ENCODE measurements at places on chromosomes 7 and 10.

DNA sequence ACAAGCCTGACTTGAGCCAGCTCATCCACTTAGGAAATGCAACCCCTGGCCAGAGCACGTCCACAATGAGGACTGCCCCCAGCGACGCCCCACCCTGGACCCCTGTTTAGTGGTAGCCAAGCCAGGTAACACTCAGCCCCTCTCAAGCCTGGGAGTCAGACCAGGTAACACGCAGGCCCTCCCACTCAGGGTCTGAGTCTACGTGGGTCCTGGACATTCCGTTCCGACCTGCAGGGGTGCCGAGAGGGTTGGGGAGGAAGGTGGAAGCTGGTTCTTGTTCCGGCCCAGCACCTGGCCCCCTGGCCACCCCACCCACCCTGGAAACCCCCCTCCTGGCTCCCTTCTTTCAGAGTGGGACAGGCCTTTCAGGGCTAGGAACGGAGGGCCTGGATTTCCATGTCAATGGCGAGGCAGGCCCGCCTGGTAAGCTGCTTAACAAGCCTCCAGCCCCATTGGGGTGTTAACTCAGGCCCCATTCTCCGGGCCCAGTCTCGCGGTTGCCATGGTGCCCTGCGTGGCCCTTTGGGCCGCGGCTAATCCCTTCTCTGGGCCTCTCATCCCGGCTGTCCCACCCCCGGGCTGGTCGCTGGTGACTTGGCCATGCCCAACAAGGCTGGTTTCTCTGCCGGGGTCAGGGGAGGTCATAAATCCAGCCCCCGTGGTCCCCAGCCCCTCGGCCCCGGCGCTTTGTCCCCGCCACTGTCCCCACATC, 19.7 kb upstream of the LFNG start:
- no peak for DNase-seq

DNA sequence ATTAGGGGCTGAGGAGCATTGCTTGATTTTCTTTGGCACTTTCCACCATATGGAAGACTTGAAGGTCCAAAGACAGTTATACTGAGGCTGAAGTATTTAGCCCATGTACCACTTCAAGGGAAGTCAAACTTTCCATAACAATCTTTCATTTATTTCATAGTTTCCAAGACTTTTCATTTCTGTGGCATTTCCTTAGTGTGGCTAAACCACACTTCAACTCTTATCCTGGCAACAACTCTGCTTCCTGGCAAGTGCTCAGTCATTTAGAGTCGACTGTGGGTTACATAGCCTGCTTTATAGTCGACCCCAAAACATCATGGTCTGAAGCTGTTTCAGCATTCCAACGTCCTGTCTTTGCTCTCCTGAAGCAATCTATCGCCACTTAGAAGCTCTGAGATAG, 343.0 kb upstream of the SEMA3D start:
- no peak for DNase-seq

GRCh38 chr10:78929541-78929940, 139.2 kb upstream of the ZMIZ1 start:
- DNase-seq = no peak

DNA sequence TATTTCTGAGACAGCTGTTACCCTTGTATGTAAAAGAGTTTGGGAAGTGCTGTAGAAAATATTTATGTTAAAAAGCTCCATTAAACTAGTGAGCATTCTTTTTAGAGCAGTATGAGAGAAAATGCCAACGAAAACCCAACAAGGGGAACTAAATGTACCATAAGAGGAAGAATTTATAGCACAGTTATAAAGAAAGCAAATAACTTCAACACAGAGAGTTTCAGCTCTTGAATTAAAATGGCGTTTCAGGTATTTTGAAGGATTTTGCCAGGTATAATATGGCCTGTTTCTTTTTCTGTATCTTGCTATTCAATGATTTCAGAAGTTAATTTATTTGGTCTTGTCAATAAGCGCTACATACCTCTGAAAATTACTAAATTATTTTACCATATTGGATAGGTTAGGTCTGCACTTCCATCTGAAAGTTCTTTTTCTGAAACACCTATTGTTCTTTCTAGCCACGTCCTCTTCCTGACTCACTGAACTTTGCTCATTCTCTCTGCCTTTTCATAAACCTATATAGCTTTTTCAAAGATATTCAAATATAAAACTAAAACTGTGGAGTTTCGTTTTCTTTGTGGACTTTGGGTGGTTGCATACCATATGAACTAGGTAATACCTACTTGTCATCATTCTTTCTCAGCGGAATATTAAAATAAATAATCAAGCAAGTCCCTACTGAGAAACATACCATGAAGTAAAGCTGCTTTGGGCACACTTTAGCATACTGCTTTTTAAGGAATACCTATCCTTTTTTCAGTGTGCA, 136.1 kb downstream of the SEMA3A start:
- DNase-seq = no peak

DNA sequence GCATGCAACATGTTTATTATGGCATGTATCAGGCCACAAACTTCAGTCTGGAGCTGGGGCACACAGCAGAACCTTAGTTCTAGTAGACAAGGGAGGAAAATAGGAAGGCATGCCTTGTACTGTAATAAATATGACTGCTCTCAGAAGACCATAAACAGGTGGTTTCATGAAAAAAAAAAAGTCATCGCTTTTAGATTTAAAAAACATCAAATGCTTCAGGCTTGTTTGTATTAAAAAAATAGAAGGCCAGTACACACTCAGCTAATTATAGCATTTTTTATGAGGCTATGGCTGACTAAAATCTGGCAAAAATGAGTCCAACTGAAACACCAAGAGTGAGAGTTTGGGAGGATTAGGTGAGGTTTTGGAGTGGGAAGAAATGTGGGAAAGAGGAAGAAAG, 204.1 kb downstream of the JAZF1 start:
- DNase-seq = no peak

DNA sequence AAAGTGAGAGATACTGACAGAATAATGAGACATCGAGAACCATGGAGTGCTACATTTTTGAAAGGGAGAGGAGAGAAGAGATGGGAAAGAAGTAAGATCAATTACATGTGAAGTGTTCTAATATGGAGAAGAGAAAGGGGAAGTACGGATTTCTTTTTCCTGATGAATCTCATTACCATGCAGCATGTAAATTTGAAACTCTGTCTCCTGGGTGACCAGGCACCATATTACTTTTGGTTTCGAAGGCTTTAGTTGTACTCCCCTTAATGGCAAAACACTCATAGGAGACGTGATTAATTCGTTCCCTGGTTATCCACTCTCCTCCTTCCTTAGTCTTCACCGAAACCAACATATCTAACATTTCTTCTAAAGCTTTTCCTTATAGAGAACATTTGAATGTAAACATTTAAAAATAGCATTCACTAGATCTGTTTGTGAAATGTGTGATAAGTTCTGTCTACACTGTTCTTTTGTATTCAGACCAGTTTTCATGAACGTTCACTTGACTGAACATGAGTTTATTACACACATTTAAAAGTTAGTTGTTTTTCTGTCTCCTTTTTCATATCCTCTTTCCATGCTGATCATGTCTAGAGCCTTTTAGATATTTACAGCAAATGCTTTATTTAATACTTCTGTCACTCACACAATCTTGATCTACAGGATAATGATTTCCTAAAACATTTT, 80.2 kb upstream of the MSRB2 start:
- DNase-seq = no peak

- no peak for DNase-seq
These were observed 33.7 kb upstream of the GLCCI1 start for GRCh38 chr7:7934945-7935344.

GRCh38 chr10:2548071-2548470, 519.3 kb upstream of the PFKP start:
- no peak for DNase-seq

DNA sequence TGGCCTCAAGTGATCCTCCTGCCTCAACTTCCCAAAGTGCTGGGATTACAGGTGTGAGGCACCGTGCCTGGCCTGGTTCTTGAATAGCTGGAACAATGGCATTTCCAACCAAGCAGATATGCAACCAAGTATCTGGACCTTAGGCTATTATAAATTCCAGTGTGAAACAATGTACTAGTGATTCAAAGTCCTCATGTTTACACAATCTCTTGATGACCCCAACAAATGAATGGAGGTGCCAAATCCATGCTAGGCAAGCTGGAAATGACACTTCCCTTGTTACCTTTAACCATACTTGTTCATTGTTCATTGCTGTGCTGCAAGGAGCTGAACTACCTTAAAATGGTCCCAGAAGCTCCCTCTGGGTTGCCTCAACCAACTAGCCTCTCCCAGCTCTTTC, 282.2 kb upstream of the KLF14 start:
- DNase-seq = no peak

- DNase-seq = no peak
These were observed 2.8 kb downstream of the ZNF248 start for GRCh38 chr10:37854626-37855025.

- no peak for DNase-seq
These were observed 215.3 kb upstream of the ZNF32 start for GRCh38 chr10:43863859-43864591.

GRCh38 chr10:72605122-72605521, 20.8 kb downstream of the MICU1 start:
- DNase-seq = no peak

DNA sequence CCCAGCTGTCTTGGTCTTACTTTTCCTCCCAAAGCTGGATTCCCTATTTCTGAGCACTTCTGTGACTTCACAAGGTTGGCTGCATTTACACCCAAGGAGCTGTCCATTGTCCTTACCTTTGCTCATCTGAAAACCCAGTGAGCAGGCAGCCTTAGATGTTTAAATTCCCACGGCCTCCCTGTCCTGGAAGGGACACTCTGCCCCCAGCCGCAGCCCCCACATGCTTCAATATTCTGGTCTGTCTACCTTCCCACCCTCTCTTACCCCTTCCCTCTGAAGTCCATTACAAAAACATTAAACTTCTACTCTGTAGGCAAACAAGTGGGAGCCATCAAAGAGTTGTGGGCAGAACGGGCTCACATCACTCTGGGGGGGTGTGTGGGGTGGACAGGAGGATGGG, 73.8 kb upstream of the EFCAB10 start:
- no peak for DNase-seq

DNA sequence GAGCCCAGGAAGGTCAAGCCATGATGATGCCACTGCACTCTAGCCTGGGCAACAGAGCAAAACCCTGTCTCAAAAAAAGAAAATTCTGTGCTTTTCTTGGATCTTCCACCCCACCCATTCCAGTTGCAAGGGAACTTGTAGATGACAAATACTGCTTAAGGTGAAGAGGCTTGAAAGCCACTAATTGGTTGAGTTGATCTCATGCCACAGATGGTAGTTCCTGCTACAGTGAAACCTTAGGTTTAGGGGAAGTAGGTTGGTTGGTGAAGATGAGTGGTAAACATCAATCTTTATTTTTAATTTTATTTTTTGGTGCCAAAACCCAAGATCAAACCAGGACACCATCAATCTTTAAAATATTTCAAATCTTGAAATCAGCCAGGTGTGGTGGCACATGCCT, 2.9 kb upstream of the GDI2 start:
- DNase-seq = no peak
